ENCODE measurements at places on chromosomes 6 and 20.

DNA sequence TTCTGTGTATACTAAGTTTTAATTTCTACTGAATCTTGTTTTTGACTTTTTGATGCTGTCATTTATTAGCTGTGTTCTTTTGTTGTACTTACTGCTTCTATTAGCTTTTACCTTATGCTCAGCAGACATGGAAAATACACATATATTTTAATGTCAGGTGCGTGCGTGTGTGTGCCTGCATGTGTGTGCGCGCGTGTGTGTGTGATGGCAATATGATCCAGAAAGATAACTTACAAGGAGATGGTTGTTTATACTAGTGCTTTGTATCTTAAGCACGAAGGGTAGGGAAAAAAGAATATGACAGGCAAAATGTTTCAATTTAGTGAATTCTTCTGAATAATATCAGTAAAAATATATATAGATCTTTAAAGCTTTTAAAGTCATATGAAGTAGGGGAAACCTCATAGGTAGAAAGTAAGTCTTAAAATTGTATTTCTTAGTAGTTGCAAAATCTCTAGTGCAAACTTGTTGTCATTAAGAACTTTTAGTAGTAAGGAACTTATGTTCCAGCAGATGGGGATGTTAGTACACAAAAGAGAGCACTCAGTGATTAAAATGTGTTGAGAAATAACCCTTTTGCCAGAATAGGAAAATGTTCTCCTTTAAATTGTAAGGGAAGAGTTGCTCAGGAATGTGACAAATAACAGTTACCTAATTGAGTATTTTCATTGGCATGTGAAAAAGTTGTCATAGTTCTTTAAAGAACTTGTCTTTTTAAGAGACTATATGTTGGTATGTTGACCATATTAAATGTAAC lies 13.2 kb downstream of the QKI start:
- no peak for DNase-seq

- DNase-seq: peak; percentile 30
These were observed 92.8 kb upstream of the EEF1E1 start for GRCh38 chr6:8195040-8195713.

- no peak for DNase-seq
These were observed 147.1 kb downstream of the LRFN2 start for GRCh38 chr6:40440053-40440452.

DNA sequence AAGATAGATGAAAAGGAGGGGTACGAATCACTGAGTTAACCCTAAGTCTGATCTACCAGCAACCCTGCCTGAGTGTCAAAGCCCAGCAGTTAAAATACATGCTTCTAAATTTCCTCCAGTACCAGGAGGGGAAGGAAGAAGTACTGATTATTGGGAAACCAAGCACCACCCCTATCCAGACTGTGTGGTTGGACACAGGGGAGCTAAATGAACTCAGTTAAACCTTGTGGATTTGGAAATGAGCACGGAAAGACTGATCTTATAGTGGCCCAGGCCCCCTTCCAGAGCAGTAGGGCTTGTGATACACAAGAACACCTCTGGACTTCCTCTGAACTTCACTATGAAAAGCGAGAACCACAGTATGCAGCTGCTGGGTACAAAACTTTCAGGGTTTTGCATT lies 585.6 kb downstream of the MAFB start:
- no peak for DNase-seq

DNA sequence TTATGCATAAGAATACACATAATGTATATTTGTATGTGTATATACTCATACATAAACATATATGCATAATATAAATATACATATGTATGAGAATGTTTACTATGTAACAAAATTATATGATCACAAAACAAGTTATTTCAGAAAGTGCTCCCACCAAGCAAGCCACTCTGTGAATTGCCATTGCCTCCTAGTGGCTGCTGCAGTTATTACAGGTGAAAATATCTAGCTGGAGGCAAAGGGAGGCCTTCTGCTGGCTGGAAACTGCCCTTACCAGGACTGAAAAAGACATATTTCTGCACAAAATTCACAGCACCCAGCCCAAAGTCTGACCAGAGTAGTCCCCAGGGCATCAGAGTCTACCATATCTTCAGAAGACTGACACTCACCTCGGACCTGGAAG lies 14.4 kb upstream of the ADAM33 start:
- DNase-seq: no peak

DNA sequence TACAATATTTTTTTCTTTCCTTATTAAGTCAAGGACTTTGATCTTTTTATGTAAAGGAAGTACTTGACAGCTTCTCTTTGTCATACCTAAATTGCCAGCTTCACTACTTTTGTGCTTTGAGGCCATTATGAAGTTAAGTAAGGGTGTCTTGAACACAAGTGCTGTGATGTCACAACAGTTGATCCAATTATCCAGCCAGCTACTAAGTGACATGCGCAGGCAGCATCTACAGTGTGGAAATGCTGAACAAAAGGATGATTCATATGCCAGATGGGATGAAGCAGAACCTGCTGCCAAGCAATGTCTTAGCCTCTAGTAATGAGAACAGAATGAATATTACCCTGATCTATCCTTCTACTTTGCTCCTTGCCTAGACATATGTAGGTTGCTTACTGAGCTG lies 68.3 kb upstream of the TMEM244 start:
- no peak for DNase-seq

GRCh38 chr6:52049252-52050050 lies 38.0 kb downstream of the PKHD1 start:
- DNase-seq: peak; percentile 40

- peak; percentile 21 for DNase-seq
These were observed 159.8 kb downstream of the TFAP2C start for GRCh38 chr20:56788671-56789610.

Data from SW 1271 (cell line).